ENCODE measurements at places on chromosomes 13 and 19.

DNA sequence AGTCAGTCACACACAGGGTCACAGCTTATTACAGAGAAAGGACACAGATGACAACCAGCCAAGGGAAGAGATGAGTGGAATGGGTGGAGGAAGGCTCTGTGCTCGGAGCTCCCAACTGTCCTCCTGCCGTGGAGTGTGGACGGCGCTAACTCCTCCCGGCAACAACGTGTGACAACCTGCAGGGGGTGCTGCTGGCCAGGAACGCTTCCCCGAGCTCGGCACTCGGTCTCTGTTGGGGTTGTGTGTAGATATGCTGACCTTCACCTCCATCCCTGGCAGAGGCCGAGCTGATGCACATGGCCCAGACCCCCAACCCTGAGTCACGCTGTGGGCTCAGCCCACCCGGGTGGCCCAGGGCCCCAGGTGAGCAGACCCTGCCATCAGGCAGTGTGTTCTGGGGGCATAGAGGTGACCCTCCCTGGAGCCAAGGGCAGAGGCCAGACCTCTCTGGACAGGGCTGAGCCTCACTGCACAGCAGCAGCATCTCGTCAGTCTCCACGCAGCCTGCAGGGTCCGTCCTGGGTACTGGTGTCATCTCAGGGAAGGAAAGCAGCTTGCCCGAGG, 14.1 kb downstream of the ZNF444 start:
- DNase-seq = no peak

GRCh38 chr19:45305421-45305820, 17.3 kb downstream of the CKM start:
- no peak for DNase-seq

DNA sequence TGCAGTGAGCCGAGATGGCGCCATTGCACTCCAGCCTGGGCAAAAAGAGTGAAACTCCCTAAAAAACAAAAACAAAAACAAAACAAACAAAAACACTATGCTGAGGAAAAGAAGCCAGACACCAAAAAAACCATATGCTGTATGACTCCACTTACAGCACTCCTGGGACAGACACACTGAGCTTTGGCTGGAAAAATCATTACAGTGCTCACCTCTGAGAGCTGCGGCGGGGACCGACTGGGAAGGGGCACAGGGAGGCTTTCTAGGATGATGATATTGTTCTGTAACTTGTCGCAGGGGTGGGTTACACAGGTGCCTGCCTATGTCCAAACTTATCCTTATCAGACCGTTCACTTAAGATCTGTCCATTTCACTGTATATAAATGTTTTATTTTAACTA, 7.8 kb downstream of the PNMA8A start:
- no peak for DNase-seq

GRCh38 chr19:1064661-1065605, 2.0 kb upstream of the ARHGAP45 start:
- peak; percentile 74 for DNase-seq

DNA sequence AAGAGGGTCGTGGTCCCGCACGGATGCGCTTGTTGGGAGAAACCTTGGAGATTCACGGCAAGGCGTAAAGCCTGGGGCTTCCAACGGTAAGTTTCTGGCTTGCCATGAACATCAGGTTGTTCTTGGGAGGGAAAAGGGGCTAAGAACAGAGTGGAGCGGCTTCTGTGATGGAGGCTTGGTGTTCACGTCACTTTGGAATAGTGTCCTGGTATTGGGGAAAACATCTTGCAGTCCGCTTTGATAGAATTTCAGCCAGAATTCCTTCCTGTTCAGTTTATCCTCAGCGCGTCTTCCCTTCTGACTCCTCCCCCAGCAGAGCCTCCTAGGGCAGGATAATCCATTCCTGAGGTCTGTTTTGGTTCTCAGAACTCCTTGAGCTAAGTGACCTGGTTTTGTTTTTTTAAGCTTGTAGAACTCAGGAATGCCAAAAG, 2.0 kb downstream of the KCTD15 start:
- DNase-seq = peak; percentile 40

GRCh38 chr13:96810104-96810503, 184.2 kb downstream of the OXGR1 start:
- no peak for DNase-seq

- no peak for DNase-seq
Measured at GRCh38 chr19:8585894-8586750, 8.9 kb upstream of the MYO1F start.
